ENCODE measurements at places on chromosomes 4 and X.
A peak's percentile ranks its signal among the peaks of the same experiment; 100 is the strongest.

GRCh38 chr4:41436419-41436818 is 101.5 kb upstream of the LIMCH1 start:
- DNase-seq, result no peak

- DNase-seq, result no peak
These were observed 19.0 kb upstream of the SLC2A9 start for GRCh38 chr4:10040049-10040892.

GRCh38 chr4:37223732-37224131 is 20.8 kb upstream of the NWD2 start:
- no peak for DNase-seq

- DNase-seq, result no peak
These were observed 81.4 kb downstream of the TMEM131L start for GRCh38 chr4:153547520-153547919.

DNA sequence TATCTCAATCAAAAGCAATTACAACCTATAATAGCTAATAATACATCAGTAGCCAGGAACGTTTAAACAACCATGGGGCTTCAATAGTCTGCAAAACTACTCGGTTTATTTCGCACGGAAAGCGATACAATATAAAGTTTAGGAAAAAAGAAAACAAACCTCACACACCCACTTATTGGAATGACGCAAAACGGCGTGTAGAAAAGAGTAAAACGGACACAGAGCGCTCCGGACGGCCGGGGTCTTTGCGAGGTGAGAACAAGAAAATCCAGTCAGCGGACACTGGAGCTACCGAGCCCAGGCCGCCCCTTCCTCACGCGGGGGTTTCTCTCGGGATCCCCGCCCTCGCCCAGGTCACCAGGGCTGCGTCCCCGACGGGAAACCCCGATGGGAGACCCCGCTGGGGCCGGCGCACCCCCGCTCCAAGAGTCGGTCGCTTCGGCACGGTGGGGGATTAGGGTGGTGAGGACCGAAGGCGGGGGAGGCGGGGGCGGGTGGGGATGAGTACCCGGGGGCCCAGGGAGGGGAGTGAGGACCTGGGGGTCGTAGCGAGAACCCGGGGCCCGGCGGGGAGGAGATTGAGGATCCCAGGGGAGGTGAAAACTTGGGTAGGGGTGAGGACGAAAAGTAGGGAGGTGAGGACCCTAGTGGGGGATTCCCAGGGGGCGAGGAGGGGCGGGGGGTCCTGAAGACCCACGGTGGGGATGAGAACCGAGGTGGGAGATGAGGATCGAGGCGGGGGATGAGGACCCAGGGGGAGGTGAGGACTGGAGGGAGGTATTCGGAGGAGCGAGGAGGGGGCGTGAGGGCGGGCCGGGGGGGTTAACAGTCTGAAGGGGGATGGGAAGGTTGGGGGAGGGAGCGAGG is 737 bp downstream of the NELFA start:
- DNase-seq, result no peak

- DNase-seq, result no peak
These were observed 16.0 kb upstream of the C4orf36 start for GRCh38 chr4:86908251-86908657.

GRCh38 chrX:41031256-41031967 is 53.8 kb upstream of the USP9X start:
- no peak for DNase-seq

- no peak for DNase-seq
These were observed 631.1 kb upstream of the CPEB2 start for GRCh38 chr4:14371131-14371530.

DNA sequence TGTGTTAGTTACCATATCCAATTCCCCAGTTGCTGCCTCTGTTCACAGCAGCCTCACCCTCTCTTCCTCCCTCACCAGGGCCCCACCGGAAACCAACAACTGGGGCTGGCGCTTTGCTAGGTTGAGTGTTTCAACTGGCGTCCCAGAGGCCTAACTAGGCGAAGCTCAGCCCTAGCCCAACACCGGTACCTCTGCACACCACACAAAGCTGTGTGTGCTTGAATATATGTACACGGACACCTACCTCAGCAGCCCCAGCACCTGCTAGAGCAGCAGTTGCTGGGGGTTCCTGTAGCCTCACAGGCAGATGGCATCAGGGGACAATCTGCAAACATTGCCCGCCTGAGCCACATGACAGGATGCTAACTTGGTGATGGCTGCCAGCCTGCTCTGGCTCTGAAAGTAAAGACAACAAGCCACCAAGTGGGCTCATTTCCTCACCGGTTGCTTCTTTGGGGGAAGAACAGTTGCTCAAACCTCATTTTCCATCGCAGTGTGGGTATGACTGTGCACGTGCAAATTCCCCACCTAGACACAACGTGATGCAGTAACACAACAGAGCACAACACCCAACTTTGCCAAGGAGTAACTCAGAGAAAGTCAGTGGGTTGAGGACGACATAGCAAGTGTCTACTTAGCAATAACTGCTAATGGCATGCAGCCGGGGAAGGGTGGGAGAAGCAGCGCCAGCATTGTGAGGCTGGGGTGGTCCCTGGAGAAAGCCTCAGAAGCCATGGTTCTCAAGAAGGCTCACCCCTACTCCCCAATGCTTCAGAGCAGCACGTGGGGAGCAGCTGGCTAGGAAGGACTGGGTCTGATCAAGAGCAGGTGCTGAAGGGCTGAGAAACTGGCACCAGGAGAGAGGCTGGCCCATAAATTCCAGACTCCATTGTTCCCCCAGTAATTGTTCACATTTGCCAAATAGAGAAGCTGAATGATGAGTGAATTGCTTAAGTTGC is 139.5 kb downstream of the SH3KBP1 start:
- DNase-seq, result no peak

DNA sequence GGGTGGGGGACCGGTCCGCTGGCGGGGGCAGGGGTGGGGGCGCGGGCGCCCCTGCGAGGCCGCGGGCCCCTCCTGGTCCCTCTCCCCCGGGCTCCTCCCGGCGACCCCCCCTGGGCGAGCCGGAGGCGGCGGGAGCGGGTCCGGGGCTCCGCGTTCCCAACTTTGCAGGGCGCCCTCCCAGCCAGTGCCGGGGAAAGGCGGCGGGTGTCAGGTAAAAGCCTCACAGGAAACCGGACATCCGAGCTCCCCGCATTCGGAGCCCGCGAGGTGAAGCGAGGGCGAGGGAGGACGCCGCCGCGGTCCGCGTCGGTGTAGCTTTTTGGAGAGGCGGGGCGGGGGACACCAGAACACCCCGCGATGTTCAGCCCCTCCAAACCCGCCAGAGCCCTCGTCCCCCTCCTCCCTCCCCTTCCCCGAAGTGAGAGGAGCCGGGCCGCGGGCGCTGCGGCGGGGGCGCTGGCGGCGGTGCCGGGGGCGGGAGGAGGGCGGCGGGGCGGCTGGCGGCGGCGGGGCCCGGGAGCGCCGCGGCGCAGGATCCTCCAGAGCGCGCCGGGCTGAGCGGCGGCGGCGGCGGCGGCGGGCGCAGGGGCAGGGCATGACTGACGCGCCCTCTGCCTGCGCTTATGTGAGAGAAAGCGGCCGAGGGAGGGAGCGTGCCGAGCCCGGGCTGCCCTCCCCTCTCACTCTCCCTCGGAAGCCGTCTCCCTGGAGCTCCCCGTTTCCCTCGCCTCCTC is at the start of gene VEGFC:
Gene VEGFC, minus strand, starts transcription at position 597 of the 734 bp plus-strand sequence. CDS start 611 bp downstream, outside the sequence.
- DNase-seq, result no peak

GRCh38 chr4:24878636-24879016 is 34.2 kb downstream of the CCDC149 start:
- DNase-seq, result no peak

DNA sequence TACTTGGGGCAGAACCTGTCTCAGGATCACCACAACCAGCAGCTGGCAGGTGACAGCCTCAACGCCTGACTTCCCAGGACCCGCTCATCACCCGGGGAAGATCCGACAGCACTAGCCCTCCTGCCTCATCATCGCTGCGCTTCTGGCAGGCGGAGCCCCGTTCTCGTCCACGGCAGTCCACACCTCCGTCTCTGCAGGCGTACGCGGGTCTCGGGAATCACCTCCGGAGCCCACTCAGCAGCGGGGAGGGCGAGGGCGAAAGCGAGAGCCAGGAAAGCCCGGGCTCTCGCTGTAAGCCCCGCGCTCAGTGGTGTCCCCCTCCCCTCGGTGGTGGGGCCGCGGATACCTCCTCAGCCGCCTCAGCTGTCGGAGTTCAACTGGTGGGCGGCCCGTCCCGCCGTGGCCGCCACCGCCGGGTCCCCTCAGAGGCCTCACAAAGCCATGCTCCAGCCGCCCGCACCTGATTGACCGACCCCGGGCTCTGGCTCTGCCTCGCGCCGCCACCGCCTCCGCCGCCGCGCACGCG is 518 bp upstream of the CNKSR2 start:
- no peak for DNase-seq

DNA sequence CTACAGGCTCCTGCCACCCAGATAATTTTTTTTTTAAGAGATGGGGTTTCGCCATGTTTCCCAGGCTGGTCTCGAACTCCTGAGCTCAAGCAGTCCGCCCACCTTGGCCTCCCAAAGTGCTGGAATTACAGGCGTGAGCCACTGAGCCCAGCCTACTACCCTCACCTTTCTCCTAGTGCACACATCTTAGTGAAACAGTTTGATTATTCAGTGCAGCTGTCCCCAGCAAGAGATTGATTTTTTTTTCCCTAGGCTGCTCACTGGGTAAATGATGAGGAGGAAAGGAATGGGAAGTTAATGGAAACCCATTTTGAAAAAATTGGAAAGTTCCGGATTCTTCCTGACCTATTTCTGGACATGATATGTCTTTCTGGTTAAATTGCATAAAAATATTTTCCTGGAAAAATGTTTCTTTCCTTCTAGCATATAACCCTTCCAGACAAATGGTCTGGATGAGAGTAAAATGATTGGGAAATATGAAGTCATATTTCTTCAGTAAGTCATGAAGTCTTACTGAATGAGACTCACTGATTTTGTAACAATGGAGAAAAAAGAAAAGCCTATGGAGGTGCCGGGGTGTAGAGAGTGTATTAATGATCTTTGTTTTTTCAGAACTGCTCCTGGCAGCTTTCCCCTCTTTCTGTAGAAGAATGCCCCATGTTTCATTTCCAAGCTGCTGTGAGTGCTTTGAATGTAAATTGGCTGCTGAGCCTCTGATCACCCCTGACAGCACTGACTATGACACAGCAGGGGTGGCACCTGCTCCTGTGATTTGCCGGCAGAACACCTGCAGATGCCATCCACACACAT is 19.5 kb upstream of the ZNF41 start:
- DNase-seq, result no peak

DNA sequence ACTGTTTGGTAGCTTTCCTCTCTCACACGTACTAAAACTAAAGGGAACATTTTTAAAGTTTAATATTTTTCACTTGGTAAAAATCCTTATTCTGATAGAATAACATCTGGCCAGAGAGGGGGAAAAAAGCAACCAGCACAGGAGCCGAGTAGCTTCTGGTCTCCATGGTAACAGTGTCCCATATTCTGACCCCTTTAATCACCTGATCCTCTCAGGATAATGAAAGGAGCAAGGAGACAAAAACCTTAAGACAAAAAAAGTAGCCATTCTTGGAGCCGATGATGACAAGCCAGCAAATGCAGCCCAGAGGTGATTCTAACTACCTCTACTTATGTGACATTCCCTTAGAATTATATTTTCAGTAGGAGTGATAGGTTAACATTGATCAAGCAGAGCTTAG is 126.6 kb downstream of the SLC39A8 start:
- no peak for DNase-seq

- DNase-seq, result no peak
These were observed 37.9 kb upstream of the SORBS2 start for GRCh38 chr4:185849664-185850550.

- no peak for DNase-seq
These were observed 109.1 kb downstream of the TASL start for GRCh38 chrX:30468471-30468870.

- DNase-seq, result no peak
These were observed 11.4 kb upstream of the GPR34 start for GRCh38 chrX:41677183-41678060.

GRCh38 chr4:150218447-150218846 is 140.2 kb downstream of the DCLK2 start:
- DNase-seq, result no peak

GRCh38 chrX:119696251-119696890 is 3.4 kb upstream of the SEPTIN6 start:
- DNase-seq, result no peak

GRCh38 chrX:12149670-12150407 is 11.6 kb downstream of the FRMPD4 start:
- no peak for DNase-seq

DNA sequence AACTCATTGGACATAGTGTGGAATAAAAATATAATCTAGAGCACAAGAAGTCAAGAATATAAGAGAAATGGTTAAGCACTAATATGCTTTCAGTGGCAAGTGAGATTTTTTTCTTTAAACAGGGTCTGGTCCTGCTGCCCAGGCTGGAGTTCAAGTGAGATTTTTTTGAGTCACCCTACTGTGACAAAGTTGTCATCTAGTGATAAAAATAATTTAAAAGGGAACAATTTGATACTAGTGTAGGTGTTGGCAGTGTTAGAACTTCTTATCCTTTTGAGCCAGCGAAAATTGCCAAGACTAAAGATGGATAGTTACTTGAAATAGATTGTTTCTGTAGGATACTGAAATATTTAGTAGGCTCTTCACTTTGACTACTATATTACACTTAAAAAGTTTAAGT is 67.9 kb upstream of the TECRL start:
- DNase-seq, result no peak

GRCh38 chrX:101485212-101485949 is at the start of gene ARMCX4:
Gene ARMCX4, plus strand, starts transcription at chrX:101485456. Its CDS starts 3,134 bp downstream, at chrX:101488590.
- no peak for DNase-seq

GRCh38 chr4:37802068-37802666 is 24.3 kb upstream of the PGM2 start:
- DNase-seq, result peak; percentile 62
